ENCODE measurements at places on chromosomes 5 and 9. TPM values are rescaled to one million over a fixed set of nuclear protein-coding genes. Genes with fewer than 3 reads are reported as not detected.
A peak's percentile ranks its signal among the peaks of the same experiment; 100 is the strongest.

DNA sequence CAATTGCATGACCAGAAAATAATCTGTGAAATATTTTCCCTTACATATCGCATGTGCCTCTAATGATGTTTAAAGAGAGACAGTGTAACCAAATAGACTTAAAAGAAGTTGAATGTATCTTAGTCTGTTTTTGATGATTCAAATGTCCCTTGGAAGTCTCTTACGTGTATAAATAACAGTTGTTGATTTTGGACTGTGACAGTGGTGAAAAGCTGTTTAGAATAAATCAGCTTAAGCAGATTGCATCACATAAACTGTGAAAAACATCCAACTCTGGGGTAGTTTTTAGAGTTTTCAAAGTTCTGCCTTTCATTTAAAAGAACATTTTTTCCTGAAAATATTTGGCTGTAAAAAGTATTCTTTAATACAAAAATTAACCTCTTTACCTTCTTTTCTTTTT lies 301.1 kb downstream of the PRR16 start:
- H3K4me3 ChIP-seq: no peak overlapping the region
- no peaks in the 10 kb centered on the region for H3K4me1 ChIP-seq
- H3K36me3 ChIP-seq: no peaks in the 10 kb centered on the region
- H3K27me3 ChIP-seq: no peaks in the 10 kb centered on the region

Gene C9
- total RNA-seq: 0.19 TPM

DNA sequence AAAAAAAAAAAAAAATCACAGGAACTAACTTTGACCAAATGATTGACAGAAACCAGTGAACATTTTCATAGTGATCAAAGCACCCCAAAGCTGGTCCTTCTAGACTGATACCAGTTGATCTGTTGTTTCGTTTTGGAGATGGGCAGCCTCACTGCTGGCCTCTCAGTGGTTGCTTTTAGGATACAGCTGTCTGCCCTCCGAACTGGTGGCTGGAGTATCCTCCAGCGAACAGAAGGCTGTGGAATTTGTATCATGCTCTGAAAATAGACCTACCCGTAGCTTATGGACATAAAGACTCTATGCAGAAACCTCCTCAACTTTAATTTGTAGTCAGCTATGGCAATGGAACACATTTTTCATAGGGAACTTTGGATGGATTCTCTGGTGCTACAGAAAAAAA lies 49.0 kb downstream of the DCP2 start:
- H3K27ac ChIP-seq: no peak overlapping the region
- no peaks in the 10 kb centered on the region for H3K27me3 ChIP-seq
- H3K36me3 ChIP-seq: peaks cover 20% of the 10 kb centered on the region
- no peak overlapping the region for H3K4me3 ChIP-seq
- DNase-seq: no peak
- H3K4me1 ChIP-seq: peaks cover 19% of the 10 kb centered on the region

- no peak overlapping the region for H3K4me3 ChIP-seq
- H3K27ac ChIP-seq: no peak overlapping the region
- H3K36me3 ChIP-seq: no peaks in the 10 kb centered on the region
- H3K4me1 ChIP-seq: no peaks in the 10 kb centered on the region
- H3K27me3 ChIP-seq: no peaks in the 10 kb centered on the region
These were observed 184.8 kb downstream of the RORB start for GRCh38 chr9:74681906-74682305.

Gene CRB2
- total RNA-seq: 0.61 TPM

Gene ORM2
- total RNA-seq: 0.38 TPM

DNA sequence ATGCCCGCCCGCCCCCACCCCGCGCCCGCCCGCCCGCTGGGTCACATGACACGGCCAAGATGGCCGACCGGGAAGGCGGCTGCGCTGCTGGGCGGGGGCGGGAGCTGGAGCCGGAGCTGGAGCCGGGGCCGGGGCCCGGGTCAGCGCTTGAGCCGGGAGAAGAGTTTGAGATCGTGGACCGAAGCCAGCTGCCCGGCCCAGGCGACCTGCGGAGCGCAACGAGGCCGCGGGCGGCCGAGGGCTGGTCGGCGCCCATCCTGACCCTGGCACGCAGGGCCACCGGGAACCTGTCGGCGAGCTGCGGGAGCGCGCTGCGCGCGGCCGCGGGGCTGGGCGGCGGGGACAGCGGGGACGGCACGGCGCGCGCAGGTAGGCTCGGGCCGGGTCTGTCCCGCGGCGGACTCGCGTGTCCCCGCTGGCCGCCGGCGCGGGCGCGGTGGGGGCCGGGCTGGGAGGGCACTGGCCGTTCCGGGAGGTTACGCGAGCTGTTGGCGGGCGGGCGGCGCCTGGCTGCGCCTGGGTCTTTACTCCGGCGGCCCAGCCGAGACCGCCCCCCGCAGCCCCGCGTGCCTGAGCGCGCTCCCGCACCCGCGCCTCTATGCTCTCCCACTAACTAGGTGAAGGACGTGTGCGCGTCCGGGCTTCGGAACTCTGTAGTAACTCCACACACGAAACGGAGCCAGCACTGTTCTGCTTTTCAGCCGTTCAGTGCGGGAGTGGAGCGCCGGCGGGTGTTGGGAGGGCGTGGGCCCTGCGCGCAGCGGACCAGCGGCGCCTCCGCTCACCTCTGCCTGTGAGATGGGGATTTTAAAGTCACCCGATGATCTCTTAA lies at the start of gene RUFY1:
Gene RUFY1 (plus strand): TSS at position 44 of the 832 bp plus-strand sequence. CDS start 16 bp downstream, at position 60.
- peak; percentile 53 for DNase-seq
- peak within 1 kb of the TSS; percentile 98 for H3K4me3 ChIP-seq
- H3K36me3 ChIP-seq: peaks cover 7% of the 10 kb centered on the region
- peaks cover 15% of the 10 kb centered on the region for H3K4me1 ChIP-seq
- peak within 1 kb of the TSS; percentile 92 for H3K27ac ChIP-seq

DNA sequence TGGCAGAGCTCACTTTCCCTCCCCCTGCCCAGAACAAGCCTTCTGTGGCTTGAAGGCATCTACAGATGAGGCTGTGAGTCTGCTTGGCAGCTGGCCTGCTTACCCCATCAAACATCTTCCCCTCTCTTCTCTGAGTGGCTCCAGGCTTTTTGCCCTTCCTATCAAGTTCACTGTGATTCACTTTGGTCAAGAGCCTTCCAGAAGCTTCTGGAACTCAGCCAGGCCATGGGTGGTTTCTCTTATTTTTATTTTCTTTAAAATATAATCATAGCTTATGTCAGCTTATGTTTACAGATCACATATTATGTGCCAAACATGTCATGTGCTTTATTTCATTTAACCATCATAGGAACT lies 267.0 kb downstream of the SEC61B start:
- H3K27ac ChIP-seq: no peak overlapping the region
- no peaks in the 10 kb centered on the region for H3K27me3 ChIP-seq
- H3K4me3 ChIP-seq: no peak overlapping the region

- no peaks in the 10 kb centered on the region for H3K36me3 ChIP-seq
- no peak overlapping the region for H3K4me3 ChIP-seq
- H3K27me3 ChIP-seq: no peaks in the 10 kb centered on the region
- no peak for DNase-seq
- no peak overlapping the region for H3K27ac ChIP-seq
These were observed 15.7 kb downstream of the CD274 start for GRCh38 chr9:5466005-5466404.

Gene FYB1
- 71.8 TPM for total RNA-seq

DNA sequence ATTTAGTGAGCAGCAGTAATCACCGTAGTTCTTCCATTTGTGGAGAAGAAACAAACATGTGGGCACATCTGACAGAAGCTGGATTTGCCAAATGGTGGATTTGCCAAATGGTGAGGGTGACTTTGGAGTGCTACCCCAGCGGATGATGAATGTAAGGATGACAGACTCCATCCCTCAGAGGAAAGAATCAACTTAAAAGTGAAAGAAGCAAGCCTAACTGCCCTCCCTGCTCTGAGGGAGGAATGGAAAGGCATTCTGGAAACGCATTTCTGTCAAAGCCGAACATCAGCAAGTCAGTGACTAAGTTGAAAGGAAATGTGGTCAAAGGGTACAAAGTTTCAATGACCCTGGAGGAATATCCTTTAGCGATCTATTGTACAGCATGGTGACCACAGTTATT lies 143.5 kb downstream of the GPBP1 start:
- no peaks in the 10 kb centered on the region for H3K4me1 ChIP-seq
- H3K4me3 ChIP-seq: no peak overlapping the region
- DNase-seq: no peak
- no peaks in the 10 kb centered on the region for H3K36me3 ChIP-seq
- no peak overlapping the region for H3K27ac ChIP-seq
- no peaks in the 10 kb centered on the region for H3K27me3 ChIP-seq

DNA sequence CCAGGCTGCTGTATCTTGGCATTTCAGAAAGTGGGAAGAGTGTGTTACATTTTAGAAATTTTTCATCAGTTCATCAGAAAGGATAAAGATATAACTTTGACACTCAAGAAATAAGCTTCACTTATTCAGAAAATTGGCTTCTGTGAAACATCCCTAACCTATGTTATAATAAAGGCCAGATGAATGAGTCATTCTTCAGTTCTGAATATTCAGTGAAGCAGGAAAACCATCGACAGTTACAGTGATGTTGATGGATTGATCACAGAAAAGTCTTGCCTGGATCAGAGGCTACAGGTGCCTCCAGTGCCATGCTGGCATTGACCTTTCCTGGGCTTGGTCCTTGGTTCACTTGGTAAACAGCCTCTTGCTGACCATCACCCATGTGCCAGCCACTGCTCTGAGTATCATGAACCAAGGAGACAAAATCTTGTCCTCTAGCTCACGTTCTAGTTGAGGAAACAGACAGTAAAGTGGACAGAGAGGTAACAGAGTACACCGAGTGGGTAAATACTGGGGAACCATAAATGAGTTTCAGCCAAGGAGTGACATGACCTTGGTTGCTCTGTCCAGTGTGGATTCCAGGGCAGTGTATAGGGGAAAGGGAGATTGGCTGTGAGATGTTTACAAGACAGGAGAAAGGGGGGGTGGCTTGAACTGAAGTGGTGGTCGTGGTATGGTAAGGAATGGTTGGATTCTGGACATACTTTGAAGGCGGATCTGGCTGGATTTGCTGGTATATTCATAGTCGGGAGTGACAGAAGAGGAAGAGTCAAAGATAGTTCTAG lies 98.6 kb downstream of the AMBP start:
- no peak overlapping the region for H3K27ac ChIP-seq
- H3K4me3 ChIP-seq: no peak overlapping the region
- no peak for DNase-seq

- H3K4me1 ChIP-seq: no peaks in the 10 kb centered on the region
- no peaks in the 10 kb centered on the region for H3K27me3 ChIP-seq
- no peak overlapping the region for H3K27ac ChIP-seq
- DNase-seq: no peak
- no peaks in the 10 kb centered on the region for H3K36me3 ChIP-seq
These were observed 84.0 kb downstream of the ADAMTS12 start for GRCh38 chr5:33807771-33808170.

- DNase-seq: peak; percentile 39
- no peak overlapping the region for H3K27ac ChIP-seq
- no peak overlapping the region for H3K4me3 ChIP-seq
- peaks cover 12% of the 10 kb centered on the region for H3K4me1 ChIP-seq
- H3K27me3 ChIP-seq: peaks cover 37% of the 10 kb centered on the region
These were observed 1.8 kb downstream of the RNF130 start for GRCh38 chr5:180069589-180070247.

GRCh38 chr9:4537581-4537980 lies 47.3 kb downstream of the SLC1A1 start:
- no peaks in the 10 kb centered on the region for H3K4me1 ChIP-seq
- DNase-seq: no peak
- H3K27ac ChIP-seq: no peak overlapping the region
- H3K27me3 ChIP-seq: no peaks in the 10 kb centered on the region
- no peak overlapping the region for H3K4me3 ChIP-seq

Gene PCDHGB2
- total RNA-seq: 0.28 TPM

DNA sequence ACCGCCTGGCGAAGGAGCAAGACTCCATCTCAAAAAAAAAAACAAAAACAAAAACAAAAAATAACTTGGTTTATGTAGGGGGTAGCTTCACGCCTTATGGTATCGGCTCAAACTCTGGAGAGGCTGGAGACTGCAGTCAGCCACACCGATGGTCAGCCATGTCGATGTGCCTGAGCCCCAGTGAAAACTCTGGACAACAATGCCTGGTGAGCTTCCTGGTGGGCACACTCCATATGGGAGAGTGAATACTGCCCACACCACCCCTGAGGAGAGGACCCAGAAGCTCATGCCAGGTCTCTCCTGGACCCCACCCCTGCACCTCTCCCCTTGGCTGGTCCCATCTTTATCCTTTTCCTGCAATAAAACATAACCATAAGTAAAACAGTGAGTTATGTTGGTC lies 19.6 kb downstream of the IPPK start:
- H3K4me3 ChIP-seq: no peak overlapping the region
- H3K27ac ChIP-seq: no peak overlapping the region
- H3K4me1 ChIP-seq: no peaks in the 10 kb centered on the region
- no peaks in the 10 kb centered on the region for H3K27me3 ChIP-seq
- DNase-seq: no peak
- peaks cover 64% of the 10 kb centered on the region for H3K36me3 ChIP-seq

DNA sequence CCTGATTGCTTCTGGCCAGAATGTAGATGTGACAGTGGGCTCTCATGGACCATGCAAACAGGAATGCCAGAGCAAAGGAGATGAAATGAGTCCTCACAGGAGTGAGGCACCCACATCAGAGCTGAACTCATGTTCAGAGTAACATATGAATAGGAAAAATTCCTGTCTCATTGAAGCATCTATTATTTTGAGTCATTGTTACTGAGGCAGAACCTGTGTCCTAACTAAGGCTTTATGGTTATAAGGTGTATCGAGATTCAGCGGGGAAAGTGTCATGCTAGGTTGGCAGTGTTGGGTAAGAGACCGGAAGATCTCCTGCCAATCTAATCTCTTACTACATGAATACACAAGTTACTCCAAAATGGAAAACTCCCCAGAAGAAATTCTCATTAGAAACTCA lies 304.1 kb downstream of the TRPM3 start:
- H3K27me3 ChIP-seq: no peaks in the 10 kb centered on the region
- H3K27ac ChIP-seq: no peak overlapping the region
- H3K4me3 ChIP-seq: no peak overlapping the region
- no peaks in the 10 kb centered on the region for H3K4me1 ChIP-seq
- H3K36me3 ChIP-seq: no peaks in the 10 kb centered on the region

Gene PCDHB12
- 0.19 TPM for total RNA-seq

GRCh38 chr9:134440636-134441226 lies 114.5 kb downstream of the RXRA start:
- peaks cover 29% of the 10 kb centered on the region for H3K27me3 ChIP-seq
- no peak overlapping the region for H3K4me3 ChIP-seq
- H3K27ac ChIP-seq: no peak overlapping the region
- H3K36me3 ChIP-seq: no peaks in the 10 kb centered on the region
- no peak for DNase-seq

Gene FLT4
- 1.0 TPM for total RNA-seq

Gene BARX1
- total RNA-seq: 0.14 TPM

Gene CYLC2
- total RNA-seq: not detected

GRCh38 chr9:130500340-130501180 lies 55.8 kb downstream of the ASS1 start:
- H3K4me1 ChIP-seq: no peaks in the 10 kb centered on the region
- no peak overlapping the region for H3K4me3 ChIP-seq
- DNase-seq: no peak
- peaks cover 3% of the 10 kb centered on the region for H3K27me3 ChIP-seq

DNA sequence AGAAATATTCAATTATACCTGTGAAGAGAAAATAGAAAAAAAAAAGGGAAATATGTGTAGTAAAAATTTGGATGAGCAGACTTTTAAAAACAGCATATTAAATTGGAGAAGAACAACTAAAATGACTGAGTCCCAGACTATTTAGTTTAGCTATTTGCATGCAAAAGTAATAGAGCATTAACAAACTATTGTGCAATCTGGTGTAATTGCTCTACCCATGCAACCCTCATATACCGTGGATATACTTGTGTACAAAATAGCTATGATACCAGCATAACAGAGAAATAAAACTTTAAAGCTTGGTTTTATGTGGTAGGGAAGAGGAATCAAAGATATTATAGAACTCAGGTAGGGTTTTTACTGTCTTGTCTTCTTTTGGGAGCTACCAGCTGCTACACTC lies 78.7 kb upstream of the PRDM9 start:
- H3K27ac ChIP-seq: no peak overlapping the region
- no peak for DNase-seq
- H3K27me3 ChIP-seq: no peaks in the 10 kb centered on the region
- H3K36me3 ChIP-seq: no peaks in the 10 kb centered on the region
- no peak overlapping the region for H3K4me3 ChIP-seq

Gene CDK5RAP2
- total RNA-seq: 27.3 TPM

Gene PDE8B
- 0.38 TPM for total RNA-seq

Data from thymus (tissue), 14 donors.